ENCODE measurements at places on chromosomes 16 and 17.

GRCh38 chr16:71722801-71723536 is 1.5 kb downstream of the PHLPP2 start:
- DNase-seq = no peak

DNA sequence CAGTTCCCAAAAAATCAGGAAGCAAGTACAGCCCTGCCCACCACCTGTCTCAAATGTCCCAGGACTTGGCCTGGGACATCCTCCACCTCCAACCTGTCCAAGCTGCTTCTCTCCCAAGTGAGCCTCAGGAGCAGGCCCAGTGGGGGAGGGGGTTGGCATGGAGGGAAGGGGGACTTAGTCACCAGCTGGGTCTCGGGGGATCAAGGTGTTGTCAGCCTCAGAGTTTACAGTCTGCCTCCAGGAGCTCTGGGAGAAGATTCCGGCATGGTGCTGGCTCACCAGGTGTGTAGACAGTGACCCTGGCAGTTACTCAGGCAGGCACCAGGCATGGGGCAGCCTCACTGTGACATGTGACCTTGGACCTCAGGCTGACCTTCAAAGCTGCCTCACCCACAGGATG is 19.7 kb downstream of the ZNF423 start:
- no peak for DNase-seq

DNA sequence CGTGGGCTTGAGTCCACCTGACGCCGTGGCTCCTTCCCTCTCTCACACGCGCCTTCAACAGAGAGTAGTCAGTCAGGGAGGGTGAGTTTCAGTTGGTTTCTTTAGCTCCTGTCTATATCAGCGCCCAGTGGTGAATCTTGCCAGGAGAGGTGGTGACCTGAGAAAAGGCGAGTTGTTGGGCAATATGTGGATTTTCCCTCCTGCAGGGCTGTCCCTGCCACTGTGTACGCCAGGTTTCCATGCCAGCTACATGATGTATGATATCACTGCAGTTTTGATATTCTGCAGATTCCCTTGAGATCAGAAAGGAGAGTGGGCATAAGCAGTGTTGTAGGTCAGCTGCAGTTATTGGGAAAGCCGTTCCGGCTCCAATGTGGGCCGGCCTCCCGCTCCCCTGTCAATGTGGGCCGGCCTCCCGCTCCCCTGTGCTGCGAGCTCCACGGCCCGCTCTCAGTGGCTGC is 31.4 kb downstream of the BANP start:
- DNase-seq = no peak

DNA sequence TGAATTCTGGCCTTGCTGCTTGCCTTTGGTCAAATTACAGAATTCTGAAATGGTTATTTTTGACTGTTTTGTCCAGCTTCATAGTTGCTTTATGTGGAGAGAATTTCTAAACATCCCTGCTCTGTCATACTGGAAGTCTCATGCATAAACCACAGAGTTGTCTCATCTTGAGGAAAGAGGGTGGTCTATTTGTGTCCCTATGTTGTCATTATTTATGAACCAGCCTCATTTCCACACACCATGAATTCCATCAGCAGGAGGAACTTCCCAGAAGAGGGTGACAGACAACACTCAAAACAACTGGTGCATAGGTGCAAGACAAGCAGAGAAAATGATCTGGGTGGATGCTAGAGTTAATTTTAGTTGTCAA is 525.8 kb upstream of the GOT2 start:
- peak; percentile 89 for DNase-seq

DNA sequence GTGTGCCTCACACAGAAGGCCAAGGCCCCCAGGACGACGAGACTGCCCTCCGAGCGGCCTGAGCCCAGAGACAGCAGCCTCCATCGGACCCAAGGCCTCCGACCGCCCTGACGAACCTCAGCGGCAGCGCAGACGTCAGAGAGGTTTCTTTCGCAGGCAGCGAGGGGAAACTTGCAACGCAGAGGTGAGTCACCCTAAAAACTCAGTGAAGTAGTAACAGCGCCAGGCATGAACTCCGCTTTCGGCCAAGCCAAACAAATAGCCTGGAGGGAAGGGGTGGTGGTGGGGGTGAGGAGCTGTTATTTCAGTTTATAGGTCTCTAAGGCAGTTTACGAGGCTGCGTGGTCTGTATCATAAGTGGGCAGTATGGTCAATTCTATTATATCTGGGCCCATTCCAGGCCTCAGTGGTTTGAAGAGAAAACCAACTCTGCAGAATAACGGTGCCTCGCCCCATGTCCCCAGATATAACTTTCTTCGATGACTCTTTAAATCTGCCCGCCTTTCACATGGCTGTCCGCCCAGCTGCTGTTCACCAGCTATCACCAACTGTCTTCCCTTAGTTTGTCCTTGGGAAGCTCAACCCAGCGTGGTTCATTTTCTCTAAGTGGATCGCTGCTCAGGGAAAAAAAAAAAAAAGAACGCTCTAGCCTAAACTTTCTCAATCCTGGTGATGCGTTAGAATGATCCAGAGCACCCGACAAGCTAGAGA is 43.5 kb upstream of the FOXF1 start:
- no peak for DNase-seq

DNA sequence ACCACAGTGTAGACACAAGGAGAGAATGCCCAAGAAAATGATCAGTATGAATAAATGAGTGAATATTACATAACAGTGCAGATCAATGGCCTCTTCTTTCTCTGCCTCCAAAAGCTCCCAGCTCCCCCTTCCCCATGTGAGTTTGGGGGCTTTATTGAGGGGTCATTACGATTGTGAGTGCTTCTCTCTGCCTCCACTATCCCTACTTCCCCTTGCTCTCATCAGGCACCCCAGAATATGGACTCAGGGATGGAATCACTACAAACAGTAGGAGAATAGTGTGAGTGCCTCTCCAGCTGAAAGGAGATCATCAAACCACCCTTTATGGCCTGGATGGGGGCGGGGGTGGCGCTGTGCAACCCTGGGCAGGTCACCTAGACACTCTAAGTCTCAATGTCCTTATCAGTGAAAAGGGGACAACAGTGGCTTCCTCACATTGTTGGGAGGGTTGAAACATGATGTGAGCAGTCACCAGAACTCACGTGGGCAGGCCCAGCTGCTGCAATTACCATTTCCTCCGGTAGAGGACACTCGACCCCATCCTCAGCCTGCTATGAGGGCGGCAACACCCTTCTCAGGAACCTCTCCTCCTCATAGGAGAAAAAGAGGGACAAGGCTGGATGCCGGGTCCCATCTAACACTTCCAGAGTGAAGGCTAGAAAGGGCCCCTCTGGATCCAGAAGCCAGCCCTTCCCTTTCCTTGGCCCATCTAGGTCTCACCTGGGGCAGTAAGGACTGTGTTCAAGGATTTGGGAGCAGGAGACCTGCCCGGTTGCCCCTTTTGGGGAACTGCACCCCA is 2.1 kb upstream of the EPOP start:
- DNase-seq = peak; percentile 75

- DNase-seq = no peak
Measured at GRCh38 chr17:34725725-34726124, 146.3 kb downstream of the TMEM132E start.

- DNase-seq = no peak
Measured at GRCh38 chr16:64933885-64934284, 188.0 kb downstream of the CDH11 start.

DNA sequence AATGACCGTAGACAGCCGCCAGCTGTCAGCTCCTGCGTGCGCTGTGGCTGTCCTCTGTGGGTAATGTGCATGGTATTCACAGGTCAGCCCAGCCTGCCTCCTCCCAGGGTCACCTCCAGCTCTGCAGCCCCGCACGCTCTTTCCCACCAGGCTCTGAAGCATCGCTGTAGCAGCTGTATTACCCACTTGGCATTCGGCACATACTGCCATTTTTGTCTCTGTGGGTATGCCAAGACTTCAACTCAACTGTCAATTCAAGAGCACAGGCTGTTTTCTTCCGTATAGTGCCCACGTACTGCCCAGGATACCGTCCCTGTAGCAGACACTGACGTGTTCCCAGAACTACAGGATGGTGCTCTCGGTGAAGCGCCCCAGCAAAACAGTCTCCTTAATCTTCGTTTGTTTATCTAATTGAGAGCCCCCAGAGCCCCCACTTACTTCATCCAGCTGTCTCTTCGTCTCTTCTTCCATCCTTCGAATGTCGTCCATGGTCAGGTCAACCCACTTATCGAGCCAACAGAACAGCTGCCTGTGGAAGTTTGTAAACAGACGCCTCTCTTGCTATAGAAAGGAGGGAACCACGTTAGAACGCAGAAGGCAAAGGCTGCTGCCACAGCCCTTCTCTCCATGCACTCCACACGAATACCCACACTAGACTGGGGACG is 17.4 kb upstream of the INPP5K start:
- no peak for DNase-seq

- peak; percentile 10 for DNase-seq
Measured at GRCh38 chr17:66437476-66438026, 135.1 kb downstream of the PRKCA start.

DNA sequence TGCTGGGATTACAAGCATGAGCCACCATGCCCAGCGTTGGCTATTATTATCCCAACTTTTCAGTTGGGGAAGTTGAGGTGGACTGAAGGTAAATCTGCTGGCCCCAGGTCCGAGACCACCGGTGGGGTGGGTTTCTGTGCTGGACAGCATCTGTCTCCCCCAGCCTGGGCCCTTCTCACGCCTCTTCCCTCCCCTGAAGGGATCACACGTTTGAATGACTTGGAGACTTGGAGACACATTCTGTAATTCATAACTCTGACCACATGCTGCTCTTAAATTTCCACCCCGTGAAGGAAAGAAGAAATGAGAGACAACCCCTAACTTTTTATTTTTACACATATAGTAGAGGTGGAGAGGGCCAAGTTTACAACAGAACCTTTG is 109.8 kb downstream of the MSI2 start:
- DNase-seq = no peak

GRCh38 chr16:83470416-83470815 is 337.4 kb upstream of the HSBP1 start:
- no peak for DNase-seq

DNA sequence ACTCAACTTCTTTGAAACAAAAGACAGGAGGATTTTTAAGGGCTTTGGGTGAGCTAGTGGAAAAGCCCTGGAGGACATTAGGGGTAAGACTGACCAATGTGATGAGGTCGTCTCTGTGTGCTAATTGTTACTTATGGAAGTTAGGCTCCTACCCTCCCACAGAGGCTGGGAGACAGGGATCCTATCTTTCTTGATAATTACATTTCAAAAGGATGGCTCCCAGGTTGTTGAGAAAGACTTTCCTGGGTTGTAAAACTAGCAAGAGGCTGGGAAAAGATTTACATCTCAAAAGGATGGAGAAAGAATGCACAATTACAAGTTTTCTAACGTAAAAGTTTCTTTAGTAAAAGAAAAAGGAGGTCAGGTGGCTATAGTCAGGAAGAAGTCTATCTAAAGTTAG is 605.8 kb upstream of the GOT2 start:
- DNase-seq = no peak

DNA sequence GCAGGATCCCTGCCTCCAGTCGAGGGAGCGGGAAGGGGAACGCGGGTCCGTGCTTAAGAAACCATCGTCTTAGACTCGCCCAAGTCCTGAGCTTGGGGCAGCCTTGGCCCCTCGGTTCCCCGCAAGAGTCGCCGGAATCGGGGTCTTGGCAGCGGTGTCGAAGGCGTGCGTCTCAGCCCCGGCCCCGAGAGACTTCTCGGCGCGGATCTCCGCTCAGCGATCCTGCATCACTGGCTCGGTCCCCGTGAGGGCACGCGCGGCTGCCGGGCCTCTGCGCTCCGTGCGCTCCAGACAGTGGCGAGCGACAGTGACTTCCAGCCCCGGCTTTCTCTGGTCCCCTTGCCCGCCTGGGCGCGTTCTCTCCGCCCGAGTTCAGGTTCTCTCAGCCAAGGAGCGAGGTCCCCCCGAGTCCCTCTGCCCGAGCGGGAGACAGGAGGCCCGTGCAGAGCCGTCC is 380 bp downstream of the HS3ST3A1 start:
- no peak for DNase-seq

DNA sequence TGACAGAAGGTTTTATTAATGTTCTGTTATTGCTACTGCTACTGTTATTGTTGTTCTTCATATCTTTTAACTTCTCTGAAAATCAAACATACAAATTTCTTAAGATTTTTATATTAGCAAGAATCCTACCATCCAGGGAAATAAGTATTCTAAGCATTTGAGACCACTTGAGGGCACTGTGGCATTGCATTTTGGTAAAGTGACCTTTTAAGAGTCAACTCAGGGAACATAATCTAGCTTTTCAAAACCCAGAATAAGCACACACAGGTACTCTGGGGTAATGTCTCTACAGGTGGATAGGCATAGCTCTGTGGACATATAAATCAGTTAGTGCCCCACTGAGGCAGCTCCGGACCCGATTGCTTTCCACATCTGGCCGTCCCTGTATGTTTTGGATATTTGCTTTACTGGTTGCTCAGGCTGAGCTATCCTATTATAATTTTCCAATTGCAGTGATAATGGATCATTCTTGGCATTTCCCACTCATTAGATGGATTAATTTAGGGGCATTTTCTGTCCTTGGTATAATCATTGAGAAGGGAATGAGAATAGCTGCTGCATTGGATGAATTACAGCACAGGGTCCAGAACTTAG is 1425.1 kb upstream of the CDH8 start:
- DNase-seq = no peak

- DNase-seq = no peak
Measured at GRCh38 chr16:22624038-22624799, 113.5 kb downstream of the NPIPB5 start.
